ENCODE measurements at places on chromosomes 3 and 15. TPM values are rescaled to one million over a fixed set of nuclear protein-coding genes. Genes with fewer than 3 reads are reported as not detected.

Gene MON1A
- 7.8 TPM for polyA plus RNA-seq

Gene EFHB
- polyA plus RNA-seq, result 1.9 TPM

Gene ARGFX
- not detected for polyA plus RNA-seq

Gene TEX9
- 31.4 TPM for polyA plus RNA-seq

DNA sequence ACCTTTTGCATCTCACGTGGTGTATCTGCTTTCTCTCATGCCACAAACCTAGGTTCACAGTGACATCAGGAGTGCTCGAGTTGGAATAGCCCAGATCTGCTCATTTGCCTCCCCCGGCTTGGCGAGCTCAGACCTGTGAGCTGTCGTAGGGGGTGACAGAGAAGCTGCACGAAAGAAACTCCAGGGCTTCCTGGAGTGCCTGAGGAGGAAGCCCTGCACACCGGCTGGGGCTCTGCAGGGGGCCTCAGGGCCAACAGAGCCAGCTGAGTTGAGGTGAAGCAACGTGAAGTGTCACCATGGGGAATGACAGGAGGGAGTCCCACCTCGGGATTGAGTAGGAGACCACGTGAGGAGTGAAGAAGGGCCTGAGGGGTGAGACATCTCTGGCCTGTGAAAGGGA lies 62.5 kb downstream of the RPN1 start:
- DNase-seq, result no peak

GRCh38 chr3:49351521-49352011 lies 6.6 kb downstream of the GPX1 start:
- DNase-seq, result no peak

DNA sequence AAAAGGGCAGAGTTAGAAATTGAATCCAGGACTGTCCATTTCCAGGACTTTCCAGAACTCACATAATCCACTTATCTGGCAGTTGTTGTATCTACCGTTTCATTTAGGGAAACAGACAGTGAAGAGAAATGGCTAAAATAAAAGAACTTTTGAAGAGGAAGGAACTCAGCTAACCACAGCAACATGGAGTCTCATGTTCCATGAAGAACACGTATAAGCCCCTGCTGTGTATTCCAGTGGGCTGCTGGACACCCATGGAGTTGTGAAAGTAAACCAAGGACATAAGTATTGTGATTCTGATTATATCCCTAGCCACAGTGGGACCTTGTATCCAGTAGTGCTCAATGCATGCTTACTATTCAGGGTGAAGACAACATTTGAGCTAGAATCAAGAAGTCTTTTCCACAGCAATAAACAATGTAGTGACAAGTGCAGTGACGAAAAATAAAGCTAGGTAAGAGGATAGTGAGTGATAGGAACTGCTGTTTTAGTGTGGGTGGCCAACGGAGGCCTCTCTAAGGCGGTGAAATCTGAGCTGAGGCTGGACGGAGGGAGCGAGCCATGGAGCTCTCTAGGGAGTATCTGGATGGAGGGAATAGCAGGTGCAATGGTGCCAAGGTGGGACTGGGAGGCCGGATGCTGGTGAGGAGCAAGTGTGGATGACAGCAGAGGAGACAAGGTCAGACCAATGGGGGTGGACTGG lies 26.8 kb upstream of the TRH start:
- no peak for DNase-seq

- no peak for DNase-seq
These were observed 67.5 kb downstream of the RPL22L1 start for GRCh38 chr3:170802164-170803151.

- DNase-seq, result no peak
These were observed 456.3 kb downstream of the FOXP1 start for GRCh38 chr3:71127052-71127831.

DNA sequence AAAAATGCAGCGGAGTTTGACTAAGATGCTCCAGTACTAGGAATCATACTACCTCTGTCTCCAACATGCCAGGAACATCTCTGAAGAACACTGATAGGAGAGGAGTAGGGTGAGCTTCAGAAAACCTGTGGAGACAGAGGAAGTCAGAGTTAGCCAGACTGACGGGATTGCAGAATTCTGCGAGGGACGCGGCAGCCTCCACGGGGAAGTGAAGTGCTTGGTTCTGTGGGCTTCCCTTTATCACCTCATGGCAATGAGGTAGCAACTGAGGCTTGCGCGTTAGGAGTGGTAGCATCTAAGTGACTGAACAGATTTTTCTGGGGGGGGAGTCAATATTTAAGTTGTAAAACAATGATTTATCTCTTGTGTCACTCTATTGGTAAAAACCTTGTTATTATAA lies 226.3 kb downstream of the MCTP2 start:
- no peak for DNase-seq

- DNase-seq, result no peak
These were observed 28.2 kb upstream of the BCL6 start for GRCh38 chr3:187773233-187774184.
